Stimulated activated naive CD4-positive, alpha-beta T cell (primary cell): ENCODE measurements at places on chromosomes 12 and 14.

- no peak for DNase-seq
These were observed 74.5 kb downstream of the KCNK10 start for GRCh38 chr14:88248606-88249005.

DNA sequence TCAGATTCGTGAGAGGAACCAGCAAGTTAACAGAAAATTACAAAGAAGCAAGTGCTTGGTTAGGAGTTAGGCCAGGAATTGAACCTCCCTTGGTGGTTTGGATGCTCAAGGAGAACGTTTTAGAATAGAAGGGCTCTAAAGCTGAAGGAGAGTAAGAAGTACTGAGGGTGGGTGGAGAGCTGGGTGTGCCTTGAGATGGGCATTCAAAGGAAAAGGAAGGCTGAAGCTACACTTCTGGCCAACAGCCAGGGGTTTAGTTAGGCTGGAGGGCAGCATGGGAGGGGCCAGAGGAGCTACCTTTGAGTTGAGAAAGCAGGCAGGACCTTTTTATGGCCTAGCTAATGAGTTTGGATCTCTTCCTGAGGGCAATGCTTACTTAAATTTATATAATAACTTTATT lies 421.2 kb downstream of the CCDC91 start:
- DNase-seq, result no peak

GRCh38 chr14:33943096-33943883 lies 7.6 kb downstream of the EGLN3 start:
- DNase-seq, result no peak

DNA sequence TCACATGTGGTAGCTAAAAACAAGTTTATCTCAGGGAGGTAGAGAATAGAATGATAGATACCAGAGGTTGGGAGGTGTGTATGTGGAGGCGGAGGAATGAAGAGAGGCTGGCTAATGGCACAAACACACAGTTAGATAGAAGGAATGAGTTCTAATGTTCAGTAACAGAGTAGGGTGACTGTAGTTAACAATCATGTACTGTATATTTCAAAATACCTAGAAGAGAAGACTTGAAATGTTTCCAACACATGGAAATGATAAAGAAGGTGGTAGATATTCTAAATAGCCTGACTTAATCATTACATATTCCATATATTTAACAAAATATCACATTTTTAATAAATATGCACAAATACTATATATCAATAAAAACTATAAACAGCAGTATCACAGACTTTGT lies 8.9 kb upstream of the IFNG-AS1 start:
- no peak for DNase-seq

DNA sequence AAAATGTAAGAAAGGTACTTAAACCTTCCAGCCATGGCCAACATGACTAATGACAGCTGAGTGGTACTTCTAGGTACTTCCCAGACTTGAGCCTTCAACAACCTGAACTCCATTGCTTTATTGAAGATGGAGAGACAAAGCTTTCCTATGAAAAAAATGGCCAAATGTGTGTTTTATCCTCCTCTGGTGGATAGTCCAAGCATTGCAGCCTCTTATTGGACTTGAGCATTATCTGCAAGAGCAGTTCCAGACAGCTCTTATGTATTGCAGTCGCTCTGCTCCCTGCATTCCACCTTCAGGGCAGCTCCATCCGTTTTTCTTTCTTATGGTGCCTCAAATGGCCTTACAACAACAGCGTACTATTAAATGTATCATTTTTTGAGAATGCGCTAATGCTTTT lies 588.2 kb downstream of the NRXN3 start:
- DNase-seq, result no peak

GRCh38 chr12:47778881-47779280 lies 5.8 kb downstream of the SLC48A1 start:
- no peak for DNase-seq

GRCh38 chr12:98256830-98257229 lies 258.6 kb upstream of the TMPO start:
- DNase-seq, result no peak

- DNase-seq, result no peak
These were observed 17.1 kb upstream of the KRT77 start for GRCh38 chr12:52720365-52720886.

DNA sequence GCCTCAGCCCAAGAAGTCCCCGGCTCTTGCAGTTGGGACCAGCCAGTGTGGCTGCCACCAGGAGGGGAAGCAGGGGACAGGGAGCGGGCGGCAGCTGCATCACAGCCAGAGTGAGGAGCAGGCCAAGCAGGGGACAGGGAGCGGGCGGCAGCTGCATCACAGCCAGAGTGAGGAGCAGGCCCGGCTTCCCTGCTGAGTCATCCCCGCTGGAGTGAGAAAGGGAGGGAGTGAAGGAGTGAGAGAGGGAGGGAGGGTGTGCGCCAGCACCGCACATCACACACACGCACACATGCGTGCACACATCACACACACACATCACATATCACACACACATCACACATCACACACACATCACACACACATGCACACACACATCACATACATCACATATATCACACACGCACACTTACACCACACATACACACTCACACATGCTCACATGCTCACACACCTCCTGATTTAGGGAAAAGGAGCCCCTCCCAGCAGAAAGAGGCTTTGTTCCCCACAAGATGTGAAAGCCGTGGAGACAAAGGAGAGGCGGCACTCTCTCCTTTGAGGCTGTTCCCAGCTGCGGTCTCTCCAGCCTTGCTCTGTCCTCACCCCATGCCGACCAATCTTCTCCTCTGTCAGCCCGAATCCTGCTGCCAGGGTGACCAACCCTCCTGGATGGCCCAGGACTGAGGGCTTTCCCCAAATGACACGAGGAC lies 16.7 kb upstream of the ZDHHC22 start:
- no peak for DNase-seq

DNA sequence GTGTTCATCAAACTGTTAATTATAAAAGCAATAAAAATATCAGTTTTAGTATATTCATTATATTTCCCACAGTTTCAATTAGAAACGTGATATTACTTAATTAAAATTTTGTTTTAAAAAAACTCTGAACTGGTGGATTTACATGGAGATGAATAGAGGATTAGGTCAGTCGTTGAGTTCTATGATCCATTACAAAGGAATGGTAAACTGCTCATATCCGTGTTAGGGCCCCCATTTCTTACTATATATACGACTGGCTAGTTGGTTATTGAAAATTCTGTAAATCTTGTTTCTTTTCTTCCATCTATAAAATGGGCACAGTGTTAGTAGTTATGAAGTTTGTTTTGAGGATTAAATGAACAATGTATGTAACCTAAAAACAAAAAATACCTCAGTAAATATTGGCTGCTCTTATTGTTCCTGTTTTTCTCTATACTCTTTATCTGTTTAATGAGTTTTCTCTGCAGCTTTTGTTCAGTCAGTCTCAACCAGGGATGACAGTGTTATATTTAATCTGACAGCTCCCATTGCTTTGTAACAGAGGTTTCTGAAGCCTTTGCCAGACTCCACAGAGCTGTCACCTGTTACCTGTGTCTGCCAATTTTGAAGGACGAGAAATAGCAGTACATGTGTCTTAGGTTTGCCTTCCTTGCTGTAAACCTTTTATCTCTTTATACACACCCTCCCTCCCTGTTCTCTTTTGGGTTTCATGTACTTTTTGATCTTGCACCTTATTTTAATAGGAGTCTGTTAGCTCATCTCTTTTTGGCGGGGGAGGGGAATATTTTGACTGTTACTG lies 41.5 kb downstream of the FRS2 start:
- no peak for DNase-seq

DNA sequence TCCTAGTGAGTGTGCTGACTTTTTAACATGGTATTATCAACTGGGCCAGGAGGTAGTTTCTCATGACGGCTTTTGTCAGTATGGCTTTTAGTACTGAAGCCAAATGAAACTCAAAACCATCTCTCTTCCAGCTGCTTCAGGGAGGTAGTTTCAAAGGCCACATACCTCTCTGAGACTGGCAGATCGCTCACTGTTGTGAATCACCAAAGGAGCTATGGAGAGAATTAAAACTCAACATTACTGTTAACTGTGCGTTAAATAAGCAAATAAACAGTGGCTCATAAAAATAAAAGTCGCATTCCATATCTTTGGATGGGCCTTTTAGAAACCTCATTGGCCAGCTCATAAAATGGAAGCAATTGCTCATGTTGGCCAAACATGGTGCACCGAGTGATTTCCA lies 141.1 kb downstream of the HMGA2 start:
- DNase-seq, result no peak

DNA sequence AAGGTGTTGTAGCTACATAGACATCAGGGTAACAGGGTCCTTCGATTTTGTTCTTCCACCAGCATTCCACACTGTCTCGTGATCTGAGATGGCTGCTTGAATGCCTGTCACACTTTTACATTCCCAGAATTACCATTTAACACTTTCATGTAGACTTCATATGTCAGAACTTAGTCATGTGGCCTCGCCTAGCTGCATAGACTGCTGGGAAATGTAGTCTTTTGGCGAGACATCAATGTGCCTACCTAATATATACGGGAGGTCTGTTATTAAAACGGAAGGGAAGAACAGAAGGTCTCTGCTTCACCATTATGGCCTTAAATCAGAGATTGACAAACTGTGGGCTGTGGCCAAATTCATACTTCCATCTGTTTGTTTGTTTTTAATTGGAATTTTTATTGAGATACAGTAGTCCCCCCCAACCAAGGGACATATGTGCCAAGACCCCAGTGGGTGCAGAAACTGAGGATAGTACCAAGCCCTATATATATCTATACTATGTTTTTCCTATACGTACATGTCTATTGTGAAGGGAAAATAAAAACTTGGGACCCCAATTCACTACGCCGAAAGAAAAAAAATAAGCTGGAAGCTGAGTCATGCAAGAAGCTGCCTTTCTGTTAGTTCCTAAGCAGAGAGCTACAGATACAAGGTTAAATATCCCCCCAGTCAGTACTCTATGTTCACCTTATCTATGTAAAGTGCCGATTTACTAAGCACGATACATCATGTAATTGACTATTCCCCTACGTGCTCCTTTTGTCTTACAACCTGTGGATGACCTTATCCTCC lies 11.3 kb upstream of the HRK start:
- DNase-seq, result no peak

GRCh38 chr12:70044167-70044566 lies 199.1 kb upstream of the CNOT2 start:
- DNase-seq, result no peak

DNA sequence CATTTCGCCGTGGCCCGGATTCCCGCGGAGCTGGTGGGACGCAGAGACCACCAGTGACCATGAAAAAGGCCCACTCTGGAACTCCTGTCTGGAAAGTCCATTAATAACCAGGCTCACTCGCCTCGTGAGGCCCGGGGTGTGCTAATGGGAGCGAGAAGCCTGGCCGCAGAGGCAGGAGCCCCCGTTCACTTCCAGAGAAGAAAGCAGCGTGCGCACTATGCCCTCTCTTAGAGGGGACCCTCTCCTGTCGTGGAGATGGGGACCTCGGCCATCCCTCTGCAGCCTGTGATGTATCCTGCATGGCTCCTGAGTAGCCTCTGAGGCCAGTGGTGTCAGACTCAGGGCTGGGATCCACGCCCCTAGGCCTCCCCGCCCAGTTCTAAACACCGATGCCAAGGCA lies 134.1 kb upstream of the VRK1 start:
- no peak for DNase-seq

GRCh38 chr12:39205969-39206368 lies 237.0 kb downstream of the KIF21A start:
- DNase-seq, result no peak

DNA sequence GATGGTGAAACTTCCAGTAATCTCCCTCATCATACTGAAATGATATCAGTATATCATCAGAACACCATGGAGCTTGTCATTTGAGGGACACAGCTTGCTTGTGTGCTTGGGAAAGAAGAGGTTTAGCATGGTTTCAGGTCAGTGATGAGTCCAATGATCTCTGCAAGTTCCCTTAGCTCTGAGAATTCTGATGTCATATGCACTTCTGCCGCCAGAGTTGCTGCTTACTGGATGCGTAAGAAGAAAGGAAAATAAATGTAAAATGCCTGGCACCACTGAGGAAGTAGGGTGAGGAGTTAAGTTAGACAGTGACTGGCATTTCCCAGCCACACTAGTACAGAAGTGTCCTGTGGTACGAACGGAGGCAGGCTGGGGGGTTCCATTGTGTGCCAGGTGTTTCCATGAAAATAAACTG lies 22.6 kb downstream of the PRKCH start:
- DNase-seq, result no peak

GRCh38 chr14:47637753-47638152 lies 37.7 kb downstream of the MDGA2 start:
- DNase-seq, result no peak

DNA sequence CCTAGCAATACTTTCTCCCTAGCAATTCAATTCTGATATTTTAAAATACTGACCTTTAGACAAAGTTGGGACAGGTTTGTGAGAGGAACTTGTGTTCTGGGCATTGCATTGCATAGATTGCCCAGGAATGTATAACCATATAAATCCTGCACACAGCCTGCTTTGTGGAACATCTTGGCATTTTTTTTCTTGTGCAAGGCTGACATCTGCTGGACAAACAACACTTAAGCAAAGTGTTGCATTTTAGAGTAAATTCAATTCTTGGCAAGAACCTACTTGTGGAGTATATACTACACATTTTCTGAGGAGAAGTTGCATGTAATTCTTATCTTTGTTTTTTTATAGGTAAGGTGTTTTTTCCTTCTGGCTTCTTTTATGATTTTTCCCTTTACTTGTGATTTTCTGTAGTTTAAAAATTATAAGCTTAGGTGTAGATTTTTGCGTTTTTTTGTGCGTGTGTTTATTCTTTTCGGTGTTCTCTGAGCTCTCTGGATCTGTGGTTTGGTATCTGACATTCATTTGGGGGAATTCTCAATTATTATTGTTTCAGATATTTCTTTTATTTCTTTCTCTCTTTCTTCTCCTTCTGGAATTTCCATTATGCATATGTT lies 26.4 kb downstream of the TESPA1 start:
- DNase-seq, result peak; percentile 40

DNA sequence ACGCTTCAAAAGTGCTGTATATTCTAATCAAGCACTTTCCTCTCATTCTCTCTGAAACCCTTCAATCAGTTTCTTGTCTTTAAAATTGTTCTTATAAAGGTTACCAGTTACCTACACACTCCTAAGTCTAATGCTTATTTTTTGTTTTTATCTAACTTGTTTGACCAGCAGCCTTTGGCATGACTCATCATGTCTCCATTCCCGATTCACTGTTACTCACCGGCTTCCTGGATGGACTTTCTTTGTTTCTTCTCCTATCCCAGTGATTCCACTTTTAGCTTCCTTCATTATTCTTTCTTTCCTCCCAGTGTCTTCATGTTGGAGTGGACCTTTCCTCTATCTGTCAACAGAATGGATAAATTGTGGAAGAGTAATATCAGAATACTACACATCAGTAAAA lies 368.6 kb upstream of the CCDC196 start:
- no peak for DNase-seq

DNA sequence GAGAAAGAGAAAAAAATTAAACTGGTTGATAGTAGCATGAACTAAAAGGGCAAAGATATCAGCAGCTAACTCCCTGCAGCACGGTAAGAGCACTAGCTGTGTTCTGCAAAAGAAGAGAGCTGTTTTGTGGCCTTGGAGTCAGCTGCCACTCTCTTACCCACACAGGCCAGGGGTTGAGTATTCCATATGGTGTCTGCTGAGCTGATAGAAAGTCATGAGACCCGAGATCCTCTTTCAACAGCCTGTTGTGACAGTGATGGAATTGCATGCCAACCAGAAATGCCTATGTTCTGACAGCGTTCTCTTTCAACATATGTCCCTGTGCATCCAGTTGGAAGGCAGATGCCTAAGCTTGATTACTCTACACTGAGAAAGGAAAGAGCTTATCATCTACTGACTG lies 39.9 kb downstream of the TMTC1 start:
- no peak for DNase-seq

- DNase-seq, result no peak
These were observed 378.9 kb downstream of the RGS6 start for GRCh38 chr14:72311116-72311515.
